ENCODE measurements at places on chromosomes 13 and 19.

- no peak for DNase-seq
Measured at GRCh38 chr19:46728208-46728607, 11.3 kb upstream of the PRKD2 start.

DNA sequence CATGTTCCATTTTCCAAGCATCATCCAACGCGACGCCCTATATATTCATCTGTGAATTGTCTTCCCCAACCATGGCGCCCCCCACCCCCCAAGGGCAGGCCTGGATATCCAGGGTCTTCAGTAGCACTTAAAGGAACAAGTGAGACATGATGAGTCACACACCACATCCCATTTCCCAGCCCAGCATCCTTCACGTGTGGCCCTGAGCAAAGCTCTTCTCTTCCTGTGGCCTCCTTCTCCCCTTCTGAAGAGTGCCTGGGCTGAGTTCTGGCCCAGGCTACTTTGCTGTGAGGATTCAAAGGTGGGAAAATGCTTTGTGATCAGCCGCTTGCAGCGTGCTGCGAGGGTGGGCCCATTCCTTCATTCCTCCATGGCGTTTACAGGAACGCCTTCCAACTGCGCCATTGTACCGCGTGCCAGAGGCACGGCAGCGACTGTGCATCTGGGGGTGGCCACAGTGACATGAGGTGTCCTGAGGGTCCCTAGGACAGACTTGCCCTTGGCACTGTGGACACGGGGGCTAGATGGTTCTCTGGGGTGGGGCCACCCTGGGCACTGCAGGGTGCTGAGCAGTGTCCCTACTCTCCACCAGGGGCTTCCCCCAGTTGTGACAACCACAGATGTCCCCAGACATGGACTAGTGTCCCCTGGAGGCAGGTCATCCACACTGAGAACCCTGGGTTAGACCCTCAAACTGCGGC is 11.7 kb downstream of the PLIN4 start:
- no peak for DNase-seq

DNA sequence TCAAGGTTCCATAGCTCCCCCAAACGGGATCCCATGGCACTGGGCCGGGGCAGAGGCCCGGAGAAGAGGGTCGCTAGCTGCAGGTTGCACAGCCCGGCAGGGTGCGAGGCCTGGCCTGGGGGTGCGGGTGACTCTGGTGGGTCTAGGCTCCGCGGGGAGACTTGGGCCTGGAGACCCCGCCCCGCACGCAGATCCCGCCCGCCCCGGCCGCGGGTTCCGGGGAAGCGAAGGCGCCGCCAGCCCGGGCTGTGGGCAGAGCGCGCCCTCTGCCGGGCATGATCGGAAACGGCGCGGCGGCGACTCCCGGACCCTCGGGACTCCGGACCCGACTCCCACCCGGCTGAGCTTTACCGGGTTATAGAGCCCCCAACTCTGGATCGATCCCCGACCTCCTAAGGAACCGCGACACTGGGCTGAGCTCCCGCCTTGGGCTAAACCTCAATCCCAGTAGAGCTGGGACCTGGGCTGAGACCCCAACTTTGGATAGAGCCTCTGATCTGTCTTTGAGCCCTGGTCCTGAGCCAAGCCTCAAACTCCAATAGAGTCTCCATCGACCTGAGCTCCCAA is 3.1 kb upstream of the TNFAIP8L1 start:
- no peak for DNase-seq

- no peak for DNase-seq
Measured at GRCh38 chr13:74835579-74835978, 646.4 kb downstream of the TBC1D4 start.

- no peak for DNase-seq
Measured at GRCh38 chr13:25429466-25429865, 57.7 kb downstream of the ATP8A2 start.

GRCh38 chr19:48206397-48207093 is 36.1 kb downstream of the ZSWIM9 start:
- no peak for DNase-seq

- no peak for DNase-seq
Measured at GRCh38 chr19:5396096-5396939, 55.7 kb upstream of the PTPRS start.

- DNase-seq, result no peak
Measured at GRCh38 chr19:7115721-7116120, 46.2 kb downstream of the ZNF557 start.

DNA sequence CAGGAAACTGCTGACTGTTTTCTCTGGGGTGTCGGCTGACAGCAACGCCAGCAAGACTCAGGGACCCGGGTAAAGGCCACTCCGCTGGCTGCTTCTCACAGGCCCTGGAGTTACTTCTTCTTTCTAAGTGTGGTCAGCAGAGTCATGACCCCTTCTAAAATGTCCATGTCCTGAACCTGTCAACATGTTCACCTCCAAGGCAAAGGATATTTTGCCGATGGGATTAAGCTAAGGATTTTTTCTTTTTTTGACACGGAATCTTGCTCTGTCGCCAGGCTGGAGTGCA is 7.9 kb downstream of the PEX11G start:
- no peak for DNase-seq

DNA sequence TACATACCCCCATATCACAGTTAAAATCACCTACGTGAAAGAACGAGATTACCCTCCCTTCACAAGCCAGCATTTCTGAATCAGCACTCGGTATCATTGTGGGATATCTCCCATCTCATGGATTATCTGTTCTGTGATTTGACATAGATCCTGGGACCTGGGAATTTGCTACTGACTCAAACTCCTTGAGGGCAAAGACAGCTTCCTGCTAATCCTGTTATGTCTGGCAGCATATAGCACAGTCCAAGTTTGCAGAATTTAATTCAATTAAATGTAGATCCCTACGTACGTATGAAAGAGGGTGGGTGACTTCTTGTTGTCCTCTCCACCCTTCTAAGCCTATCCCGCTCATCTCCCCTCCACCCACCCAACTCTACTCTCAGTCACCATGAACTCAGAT is 476.5 kb downstream of the KLF5 start:
- DNase-seq, result no peak

DNA sequence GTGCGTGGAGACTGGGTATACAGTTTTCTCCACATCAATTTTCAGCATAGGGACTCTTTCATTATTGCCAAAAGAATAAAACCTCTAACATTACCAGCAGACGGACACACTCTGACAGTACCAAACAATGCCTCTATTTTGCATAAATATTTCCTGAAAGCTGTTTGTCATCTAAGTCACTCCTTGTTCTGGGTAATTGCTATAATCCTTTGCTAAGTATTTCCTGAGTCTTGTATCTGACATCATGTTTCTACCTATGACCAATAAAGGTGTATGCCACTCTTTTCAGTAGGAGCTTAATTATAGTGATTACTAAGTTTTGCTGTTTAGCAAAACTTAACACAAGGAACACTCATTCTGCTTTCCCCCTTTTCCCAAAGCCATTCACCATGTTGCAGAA is 886.5 kb downstream of the SLITRK6 start:
- DNase-seq, result no peak

DNA sequence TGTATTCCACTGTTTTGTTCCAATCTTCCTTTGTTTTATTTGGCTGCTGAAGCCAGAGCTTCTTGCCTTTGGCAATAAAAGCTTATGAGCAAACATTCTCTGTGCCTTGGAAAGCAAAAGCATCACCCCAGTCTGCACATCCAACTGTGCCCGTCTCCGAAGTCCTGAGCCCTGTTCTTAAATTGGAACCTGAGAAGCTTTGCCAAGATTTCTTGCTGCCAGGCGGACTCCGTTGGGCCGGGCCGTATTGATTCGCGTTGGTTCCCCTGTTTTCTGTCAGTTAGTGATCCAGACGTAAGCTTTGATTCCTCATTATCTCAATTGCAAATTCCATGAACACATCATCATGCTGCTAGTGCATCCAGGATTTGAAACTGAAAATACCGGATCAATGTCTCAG is 793.0 kb downstream of the OLFM4 start:
- DNase-seq, result no peak

GRCh38 chr19:49771674-49772139 is 4.9 kb downstream of the AP2A1 start:
- no peak for DNase-seq

GRCh38 chr13:49840675-49841074 is 48.2 kb upstream of the KPNA3 start:
- no peak for DNase-seq

DNA sequence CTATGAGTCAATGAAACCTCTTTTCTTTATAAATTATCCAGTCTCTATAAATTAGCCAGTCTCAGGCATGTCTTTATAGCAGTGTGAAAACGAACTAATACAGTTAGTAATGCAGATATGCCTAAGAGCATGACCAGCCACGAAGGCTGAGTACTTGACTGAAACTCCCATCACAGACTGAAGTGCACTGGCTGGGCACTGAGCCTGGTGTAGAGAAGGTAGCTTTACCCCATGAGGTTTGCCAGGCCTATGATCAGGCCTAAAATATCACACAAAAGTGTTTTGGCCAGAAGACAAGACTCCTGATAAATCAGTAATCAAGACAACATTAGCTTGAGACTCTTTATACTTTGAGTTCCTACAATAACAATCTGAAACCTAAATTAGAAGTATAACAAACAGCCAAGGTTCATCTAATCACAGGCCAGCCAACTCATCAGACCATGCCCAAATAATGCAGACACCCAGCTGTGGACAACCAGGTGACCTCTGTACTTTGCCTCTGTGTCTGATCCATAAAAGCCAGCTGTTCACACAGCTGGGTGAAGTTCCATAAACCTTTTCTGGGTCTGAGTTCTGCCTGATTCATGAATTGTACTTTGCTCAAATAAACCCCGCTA is 771.8 kb upstream of the SLITRK1 start:
- no peak for DNase-seq

DNA sequence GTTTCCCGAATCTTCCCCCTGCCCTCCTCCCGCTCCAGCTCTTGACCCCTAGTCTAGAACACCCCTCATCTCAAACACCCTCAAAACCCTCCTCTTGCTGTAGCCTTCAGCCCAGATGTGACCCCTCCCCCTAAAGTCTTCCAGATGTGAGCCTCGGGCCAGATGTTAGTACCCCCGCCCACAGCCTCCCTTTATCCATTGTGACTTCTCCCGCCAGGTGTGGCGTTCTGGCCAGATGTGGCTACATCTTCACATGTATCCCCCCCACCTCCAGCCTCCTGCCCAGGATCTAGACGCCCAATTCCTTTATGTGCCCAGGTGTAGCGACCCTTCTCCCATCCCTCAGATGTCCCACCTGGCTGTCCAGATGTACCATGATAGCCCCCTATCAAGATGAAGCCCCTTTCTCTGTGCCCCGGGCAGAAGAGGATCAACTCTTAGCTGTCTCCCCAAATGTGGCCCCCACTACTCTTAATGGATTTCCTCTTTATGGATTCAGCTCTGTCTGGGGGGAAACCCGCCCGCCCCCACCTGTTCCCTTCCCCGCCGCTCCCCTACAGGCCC is 517 bp upstream of the LTBP4 start:
- no peak for DNase-seq

- no peak for DNase-seq
Measured at GRCh38 chr19:40713939-40714338, 2.7 kb downstream of the COQ8B start.

DNA sequence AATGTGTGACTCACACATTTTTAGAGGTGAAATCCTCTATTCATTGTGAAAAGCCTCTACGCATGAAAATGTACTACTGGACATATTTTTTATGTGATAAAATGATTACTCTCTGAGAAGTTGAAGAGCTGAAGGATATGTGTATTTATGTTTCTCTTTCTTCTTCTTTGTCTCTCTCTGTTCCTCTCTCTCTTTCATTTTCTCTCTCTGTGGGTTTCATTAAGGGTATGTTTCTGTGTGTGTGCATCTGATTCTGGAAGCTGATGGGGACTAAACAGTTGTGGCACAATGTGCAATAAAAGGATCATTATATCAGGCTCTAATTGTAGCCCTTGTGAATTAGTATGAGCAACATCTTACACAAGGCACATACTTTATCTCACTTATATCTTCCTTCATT is 867.7 kb downstream of the PCDH9 start:
- no peak for DNase-seq

GRCh38 chr13:89746554-89746953 is 1600.9 kb upstream of the MIR17HG start:
- DNase-seq, result no peak

DNA sequence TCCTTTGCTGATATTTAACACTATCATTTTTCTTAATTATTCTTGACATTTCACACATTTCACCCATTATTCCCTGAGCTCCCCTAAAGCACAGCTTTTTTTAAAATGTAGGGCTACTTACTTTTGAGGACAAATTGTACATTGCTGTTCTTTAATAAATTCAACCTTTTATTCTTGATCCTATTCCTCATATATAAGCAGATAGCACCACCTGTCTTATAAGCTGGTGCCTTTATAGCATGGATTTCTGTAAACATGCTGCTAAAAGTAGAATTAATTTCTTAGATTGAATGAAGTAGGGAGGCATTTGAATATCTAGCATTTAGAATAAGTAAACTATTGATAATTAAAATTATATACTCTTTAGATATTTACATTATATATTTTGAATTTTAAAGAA is 603.4 kb upstream of the PCDH9 start:
- DNase-seq, result no peak

GRCh38 chr13:65155861-65156260 is 2074.3 kb downstream of the PCDH9 start:
- no peak for DNase-seq

DNA sequence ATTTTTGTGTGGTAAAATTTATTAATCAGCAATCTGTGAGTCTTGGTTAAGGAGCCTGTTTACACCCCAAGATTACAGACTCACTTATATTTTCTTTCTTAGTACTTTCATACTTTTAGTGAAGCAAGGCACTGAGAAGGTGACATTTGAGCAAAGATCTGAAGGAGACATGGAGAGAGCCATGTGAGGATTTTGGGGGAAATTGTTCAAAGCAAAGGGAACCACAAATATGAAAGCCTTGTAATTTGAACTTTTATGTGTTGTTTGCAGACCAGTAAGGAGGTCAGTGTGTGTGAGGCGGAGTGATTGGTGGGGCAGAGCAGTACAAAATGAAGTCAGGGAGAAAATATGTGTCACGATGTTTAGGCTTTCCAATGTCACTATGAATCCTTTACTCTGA is 140.7 kb upstream of the KLF12 start:
- DNase-seq, result no peak

GRCh38 chr13:29958476-29958875 is 108.1 kb upstream of the UBL3 start:
- no peak for DNase-seq

DNA sequence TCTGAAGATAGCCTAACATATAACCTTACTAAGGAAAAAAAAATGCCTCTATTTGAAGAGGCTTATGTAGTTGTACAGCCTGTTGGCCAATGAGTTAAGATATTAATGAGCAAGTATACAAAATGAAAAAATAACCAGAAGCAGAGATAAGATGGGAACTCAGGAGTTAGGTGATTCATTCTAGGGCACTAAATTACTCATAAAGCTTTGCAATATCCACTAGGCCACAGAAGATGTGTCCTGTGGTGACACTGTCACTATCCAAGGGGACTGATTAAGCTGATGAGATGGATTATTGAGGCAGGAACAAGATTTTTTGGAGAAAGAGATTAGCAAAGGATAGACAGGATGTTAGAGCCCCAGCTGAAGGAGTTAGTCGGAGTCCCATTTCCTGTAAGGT is 99.6 kb downstream of the LIG4 start:
- no peak for DNase-seq

DNA sequence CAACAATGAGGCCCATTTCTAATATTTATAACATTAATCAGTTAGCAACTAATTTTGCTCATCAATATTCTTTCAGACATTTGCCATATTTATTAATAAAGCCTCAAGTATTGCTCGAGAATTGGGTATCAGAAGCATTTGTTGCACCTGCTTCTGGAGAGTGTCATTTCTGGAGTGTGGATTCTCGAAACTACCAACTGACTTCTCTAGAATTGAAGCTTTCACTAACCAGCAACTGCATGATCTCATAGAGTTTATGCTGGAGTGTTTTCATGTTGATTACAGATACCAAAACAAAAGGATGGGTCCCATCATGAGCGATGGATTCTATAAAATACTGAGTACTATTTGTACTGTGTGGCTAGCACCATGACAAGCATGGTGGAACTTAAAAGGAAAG is 121.0 kb upstream of the SLC7A1 start:
- no peak for DNase-seq

Measured in cerebellar nuclear complex (tissue), 1 donor.